ENCODE measurements at places on chromosomes 3 and 15.

- DNase-seq: no peak
Observed at GRCh38 chr3:195918176-195918575, 9.8 kb upstream of the TNK2 start.

DNA sequence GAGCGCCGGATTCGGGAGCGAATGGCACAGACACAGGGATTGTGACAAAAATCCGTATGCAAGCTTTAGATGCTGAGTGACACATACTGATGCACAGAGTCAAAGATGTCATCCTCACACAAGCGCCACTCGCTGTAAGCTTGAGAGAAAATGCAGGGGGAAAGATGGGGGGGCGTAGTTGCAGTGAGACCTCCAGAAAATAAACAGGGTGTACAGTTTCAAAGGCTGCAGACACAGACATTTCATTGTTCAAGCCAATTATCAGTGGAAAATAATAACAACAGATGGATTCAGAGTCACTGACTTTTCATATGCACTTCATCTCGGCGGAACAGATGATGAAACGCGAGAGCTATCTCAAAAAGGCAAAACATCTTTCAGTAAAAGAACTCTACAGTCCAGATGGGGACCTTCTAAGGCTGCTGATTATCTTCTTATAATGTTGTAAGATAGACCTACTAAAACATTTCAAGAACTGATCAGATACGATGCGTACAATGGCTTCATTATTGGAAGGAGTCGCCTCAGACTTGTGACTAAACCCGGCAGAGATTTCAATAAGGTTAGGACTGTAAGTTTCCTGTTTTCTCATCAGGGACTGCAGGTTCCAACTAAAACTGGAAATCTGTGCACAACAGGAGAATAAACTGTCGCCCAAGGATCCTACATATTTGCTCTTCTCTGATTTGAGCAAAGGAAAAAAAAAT is 275.4 kb downstream of the FOXP1 start:
- DNase-seq: no peak

- no peak for DNase-seq
Observed at GRCh38 chr15:60373327-60373726, 24.5 kb downstream of the ANXA2 start.

- no peak for DNase-seq
Observed at GRCh38 chr15:43186003-43186353, 775 bp downstream of the CCNDBP1 start.

- DNase-seq: no peak
Observed at GRCh38 chr3:151067158-151067557, 18.3 kb upstream of the MED12L start.

DNA sequence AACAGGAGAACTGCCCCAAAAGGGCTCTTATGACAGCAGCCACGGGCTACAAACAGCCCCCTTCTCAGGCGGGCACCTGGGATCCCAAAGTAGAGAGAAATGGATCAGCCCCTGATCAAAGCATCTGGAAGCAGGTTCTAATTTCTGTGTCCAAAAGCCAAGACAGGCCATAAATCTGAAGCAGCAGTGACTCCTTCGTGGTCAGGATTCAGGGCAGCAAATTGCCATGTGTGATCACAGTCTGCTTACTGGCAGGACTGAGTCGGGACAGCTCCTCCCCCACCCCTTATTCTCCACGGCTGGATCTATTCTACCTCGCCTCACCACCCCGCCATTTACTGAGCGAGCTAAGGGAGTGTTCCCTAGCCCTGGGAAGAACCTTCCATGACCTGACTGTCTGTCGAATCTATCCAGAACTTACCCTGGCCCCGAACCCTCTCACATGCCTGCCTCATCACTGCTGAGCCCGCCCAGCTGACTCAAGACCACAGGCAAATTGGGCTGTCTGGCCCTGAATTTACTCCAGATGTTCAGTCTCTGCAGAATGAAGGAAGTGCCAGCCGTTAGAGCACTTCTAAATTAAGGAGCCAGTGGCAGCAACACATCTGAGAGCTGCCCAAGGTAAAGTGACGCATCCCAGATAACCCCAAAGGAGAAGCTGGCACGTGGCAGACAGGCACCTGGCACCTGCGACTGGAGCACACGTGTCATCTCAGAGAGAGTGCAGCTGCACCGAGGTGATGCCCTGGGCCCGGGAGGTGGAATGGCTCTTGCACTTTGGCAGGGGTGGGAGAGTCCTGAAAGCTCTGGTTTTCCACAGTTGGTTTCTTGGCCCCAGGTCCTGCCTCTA is 1.3 kb downstream of the LRRC15 start:
- no peak for DNase-seq

- no peak for DNase-seq
Observed at GRCh38 chr3:2921452-2921851, 188.7 kb downstream of the IL5RA start.

- DNase-seq: no peak
Observed at GRCh38 chr3:20739814-20740213, 553.8 kb upstream of the SGO1 start.

GRCh38 chr15:49530092-49530491 is 90.5 kb downstream of the FAM227B start:
- no peak for DNase-seq

GRCh38 chr3:168284728-168285127 is 189.0 kb upstream of the GOLIM4 start:
- no peak for DNase-seq

DNA sequence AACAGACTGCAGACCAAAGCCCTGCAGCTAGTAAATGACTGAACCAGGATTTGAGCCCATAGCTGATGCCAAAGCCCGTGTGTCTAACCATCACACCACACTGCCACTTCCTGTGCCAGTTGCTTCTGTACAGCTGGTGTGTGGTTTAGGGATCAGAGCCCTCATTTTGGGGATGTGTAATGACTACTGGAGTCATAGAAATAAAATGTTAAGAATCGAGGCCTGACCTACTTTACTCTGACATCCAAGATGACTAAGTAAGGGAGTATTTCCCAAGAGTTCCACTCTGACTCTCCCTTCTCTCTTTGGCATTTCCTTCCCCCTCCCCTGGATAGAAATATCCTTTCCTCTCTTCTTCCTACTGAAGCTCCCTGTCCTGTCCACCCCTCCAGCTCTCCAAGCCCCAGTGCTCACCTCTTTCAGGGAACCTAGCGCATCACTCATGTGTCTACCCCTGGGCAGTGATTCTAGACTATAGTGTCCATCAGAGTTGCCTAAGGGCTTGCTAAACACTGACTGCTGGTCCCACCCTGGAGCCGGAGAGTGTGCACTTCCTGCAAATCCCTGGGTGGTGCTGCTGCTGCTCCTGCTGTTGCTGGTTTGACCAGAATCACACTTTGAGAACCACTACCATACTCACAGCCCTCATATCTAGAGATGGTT is 53.8 kb downstream of the MGLL start:
- DNase-seq: no peak

DNA sequence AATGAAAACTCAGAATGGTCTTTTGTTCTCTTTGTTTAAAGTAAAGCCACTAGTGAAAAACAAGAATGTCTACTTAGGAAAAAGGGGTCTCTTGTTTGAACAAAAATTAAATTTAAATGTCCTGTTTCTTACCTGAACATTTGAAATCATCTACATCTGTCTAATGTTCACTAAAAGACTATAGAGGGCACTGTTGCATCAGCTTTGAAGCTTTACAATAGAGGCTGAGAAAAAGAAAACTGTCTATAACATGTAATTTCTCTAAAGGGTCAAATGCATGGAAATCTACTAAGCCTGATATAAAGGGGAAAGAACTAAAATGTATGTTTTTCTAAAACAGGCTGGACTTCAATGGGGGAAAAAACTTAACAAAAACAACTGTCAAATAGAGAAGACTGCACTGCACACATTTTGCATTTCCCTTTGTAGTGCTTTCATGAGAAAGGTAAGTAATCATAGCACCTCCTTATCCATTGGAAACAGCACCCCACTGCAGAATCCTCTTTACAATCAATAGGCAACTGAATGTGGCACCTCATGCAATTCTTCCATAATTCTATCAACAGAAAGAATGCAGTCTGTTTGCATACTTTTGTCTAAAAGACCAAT is 26.3 kb downstream of the DPH6 start:
- no peak for DNase-seq

DNA sequence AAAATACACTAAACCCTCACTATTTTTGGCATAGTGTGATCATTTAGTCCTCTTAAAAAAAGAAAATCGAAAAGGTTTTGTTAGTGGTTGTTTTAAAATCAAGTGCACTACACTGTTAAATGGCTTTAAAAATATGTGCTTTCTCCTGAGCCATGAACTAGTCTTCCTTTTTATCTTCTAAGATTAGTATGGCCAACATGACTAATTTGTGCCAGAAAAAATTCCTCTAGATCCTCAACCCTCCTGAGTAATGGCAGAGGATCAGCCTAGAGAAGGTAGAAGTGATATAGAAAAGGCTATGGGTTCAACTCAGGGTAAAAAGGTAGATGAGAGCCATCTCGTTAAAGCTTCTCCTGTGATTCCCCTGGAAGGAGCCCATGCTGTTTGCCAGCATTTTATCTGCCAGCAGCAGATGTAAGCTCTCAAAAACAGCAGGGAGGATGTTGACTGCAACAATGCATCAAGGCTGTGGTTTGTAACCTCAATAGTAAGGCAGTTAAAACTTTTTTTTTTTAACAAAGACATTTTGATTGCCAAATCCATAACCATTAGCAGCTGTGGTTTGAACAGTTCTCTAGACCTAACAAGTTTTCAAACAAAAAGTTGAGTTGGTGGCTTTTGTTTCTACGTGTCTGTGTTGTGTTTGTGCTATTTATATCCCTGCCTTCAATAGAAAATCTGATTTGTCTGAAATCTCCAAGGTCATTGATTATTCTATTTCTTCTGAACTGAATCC is 30.2 kb upstream of the ZNF609 start:
- DNase-seq: peak; percentile 24

DNA sequence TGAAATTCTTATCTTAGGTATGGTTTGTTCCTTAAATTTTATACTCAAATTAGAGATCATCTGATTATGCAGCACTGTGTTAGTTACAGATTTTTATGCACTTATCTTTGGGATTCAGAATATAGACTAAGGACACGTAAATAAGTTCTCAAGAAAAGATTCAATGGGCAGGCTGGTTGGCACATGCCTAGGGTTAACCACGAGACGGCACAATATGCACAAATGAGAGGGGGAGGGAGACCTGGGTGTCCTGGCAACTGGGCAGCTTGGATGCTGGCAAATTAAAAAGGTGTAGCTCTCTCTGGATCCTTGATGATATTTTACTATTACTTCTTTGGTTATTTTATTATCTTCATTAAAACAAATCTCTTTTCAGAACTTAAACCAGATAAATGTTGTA is 672 bp downstream of the AADAC start:
- no peak for DNase-seq

- no peak for DNase-seq
Observed at GRCh38 chr3:69095636-69096035, 10.9 kb downstream of the ARL6IP5 start.

GRCh38 chr3:60388731-60389130 is 862.5 kb downstream of the FHIT start:
- no peak for DNase-seq

DNA sequence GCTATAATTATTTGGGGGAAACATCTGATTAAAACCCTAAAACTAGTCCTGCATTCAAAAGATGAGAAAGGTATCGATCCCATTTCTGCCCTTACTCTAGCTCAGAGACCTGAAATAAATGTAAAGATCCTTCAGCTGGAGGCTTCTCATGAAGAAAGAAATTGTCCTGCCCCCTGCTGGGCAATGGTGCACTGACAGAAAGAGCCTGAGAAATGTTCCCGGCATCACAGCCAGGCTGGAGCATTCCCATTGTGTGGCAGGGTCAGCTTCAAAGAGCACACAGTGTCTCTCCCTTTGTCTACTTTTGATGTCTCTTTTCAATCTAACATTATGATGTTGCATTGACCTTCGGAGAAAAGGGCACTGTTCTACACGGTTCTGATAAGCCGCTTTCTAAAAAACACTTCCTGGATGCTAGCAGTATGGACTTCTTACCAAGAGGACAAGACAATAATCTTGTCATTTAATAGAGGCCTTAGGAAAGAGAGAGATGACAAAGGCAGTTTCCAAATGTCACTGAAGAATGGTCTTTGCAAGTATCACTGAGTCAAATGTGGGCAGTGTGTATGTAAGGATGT is 287.5 kb downstream of the MAGI1 start:
- DNase-seq: no peak

GRCh38 chr3:100556673-100557310 is 52.6 kb upstream of the ADGRG7 start:
- DNase-seq: no peak

- no peak for DNase-seq
Observed at GRCh38 chr15:40128766-40129660, 20.3 kb upstream of the BMF start.

GRCh38 chr3:127395663-127396355 is 108.0 kb upstream of the PRR20G start:
- no peak for DNase-seq

GRCh38 chr3:89239774-89240173 is 132.4 kb downstream of the EPHA3 start:
- no peak for DNase-seq

DNA sequence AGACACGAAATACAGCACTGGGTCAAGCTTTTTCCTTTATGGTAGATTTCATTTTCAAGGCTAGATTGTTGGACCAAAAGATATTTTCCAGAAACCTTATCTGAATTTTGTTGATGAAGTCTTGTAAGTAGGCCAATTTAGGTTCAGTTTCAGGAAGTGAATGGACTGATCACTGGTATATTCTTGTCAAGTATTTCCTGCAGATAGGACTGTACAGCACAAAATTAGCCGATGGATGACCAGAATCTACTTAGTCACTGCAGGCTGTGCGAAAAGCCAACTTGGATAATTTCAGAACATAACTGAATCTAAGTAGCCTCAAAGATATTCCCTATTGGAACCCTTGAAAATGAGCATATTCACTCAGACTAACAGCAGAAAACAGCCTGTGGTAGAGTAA is 206.5 kb downstream of the NR1D2 start:
- DNase-seq: no peak

GRCh38 chr3:58965865-58966264 is 84.0 kb downstream of the CFAP20DC start:
- no peak for DNase-seq

GRCh38 chr3:149336925-149337324 is 3.5 kb upstream of the TM4SF18 start:
- no peak for DNase-seq

- no peak for DNase-seq
Observed at GRCh38 chr3:157793745-157794144, 290.5 kb upstream of the VEPH1 start.

DNA sequence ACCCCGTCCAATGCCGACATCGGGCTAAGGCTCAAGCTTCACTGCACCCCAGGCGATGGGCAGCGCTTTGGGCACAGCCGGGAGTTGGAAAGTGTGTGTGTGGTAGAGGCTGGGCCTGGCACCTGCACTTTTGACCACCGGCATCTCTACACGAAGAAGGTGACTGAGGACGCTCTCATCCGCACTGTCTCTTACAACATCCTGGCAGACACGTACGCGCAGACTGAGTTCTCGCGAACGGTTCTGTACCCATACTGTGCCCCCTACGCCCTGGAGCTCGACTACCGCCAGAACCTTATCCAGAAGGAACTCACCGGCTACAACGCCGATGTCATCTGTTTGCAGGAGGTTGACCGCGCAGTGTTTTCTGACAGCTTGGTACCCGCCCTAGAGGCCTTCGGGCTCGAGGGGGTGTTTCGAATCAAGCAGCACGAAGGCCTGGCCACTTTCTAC is 1.0 kb downstream of the PDE12 start:
- DNase-seq: peak; percentile 16

Data from effector CD4-positive, alpha-beta T cell (primary cell).